ENCODE measurements at places on chromosomes 3 and 15.

DNA sequence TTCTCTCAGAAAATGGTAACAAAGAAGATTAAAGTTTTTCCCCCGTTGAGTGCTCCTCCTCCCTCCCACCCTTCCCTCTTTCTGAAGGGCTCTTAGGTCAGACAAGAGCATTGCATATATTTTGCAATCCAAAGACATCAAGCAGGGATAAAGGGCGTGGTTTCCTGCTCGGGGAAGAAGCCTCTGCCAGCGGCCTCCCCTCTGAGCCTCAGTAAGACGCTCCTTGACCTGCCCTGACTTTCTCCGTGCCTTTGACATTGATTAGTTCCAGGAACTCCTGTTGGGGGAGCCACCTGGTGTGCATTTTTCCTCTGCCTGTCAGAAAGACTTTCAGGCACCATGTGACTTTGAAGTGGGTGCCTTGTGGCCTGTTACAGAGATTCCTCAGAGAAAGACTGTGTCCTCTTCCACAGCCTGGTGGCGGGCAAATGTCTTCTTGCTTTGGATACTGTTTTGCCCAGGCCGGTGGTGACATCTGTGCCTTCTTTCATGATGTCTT lies 87.2 kb upstream of the TBL1XR1 start:
- DNase-seq, result peak; percentile 9

DNA sequence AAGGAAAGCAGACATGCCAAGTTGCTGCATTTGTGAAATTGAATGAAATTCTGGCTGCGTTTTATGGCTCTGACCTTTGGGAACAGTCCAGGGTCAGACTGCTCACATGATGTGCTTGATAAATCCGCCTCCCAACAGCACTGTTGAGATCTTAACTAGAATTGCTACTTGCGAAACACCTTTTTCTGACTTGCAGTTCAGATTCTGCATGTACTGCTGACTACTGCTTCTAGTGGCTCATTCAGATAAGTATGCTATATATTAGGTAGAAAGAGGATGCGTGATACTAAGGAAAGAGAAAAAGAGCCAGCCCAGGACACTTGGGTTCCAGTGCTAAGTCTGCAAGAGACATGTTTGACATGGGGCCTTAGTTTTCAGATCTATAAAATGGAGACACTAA lies 129.4 kb downstream of the LPP start:
- DNase-seq, result no peak

DNA sequence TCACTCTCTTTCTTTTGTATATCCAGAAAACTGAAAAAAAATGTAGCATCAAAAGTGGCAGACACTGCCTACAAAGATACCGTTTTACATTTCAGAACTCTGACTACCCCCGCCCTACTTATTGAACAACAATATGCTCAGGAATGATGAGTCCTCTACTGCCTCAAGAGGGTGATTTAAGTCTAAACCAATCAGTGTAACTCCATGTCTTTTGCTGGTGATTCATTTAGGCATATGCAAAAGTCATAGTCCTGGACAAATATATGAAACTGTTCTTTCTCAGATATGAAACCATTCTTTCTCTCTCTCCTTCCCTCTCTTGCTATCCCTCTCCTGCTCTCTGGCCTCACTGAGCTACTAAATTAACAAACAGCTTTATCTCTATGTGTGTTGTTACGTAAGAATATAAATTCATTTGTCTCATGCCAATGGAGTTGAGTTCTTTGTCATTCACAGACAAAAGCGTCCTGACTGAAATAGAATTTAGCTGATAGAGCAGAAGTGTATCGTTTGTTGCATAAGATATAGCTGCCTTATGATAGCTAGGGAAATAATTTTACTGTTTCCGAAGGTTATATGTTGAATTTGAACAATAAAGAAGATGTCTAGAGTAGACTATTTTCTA lies 133.7 kb upstream of the OSTN start:
- no peak for DNase-seq

GRCh38 chr3:10629671-10630040 lies 124.3 kb upstream of the ATP2B2 start:
- DNase-seq, result no peak

DNA sequence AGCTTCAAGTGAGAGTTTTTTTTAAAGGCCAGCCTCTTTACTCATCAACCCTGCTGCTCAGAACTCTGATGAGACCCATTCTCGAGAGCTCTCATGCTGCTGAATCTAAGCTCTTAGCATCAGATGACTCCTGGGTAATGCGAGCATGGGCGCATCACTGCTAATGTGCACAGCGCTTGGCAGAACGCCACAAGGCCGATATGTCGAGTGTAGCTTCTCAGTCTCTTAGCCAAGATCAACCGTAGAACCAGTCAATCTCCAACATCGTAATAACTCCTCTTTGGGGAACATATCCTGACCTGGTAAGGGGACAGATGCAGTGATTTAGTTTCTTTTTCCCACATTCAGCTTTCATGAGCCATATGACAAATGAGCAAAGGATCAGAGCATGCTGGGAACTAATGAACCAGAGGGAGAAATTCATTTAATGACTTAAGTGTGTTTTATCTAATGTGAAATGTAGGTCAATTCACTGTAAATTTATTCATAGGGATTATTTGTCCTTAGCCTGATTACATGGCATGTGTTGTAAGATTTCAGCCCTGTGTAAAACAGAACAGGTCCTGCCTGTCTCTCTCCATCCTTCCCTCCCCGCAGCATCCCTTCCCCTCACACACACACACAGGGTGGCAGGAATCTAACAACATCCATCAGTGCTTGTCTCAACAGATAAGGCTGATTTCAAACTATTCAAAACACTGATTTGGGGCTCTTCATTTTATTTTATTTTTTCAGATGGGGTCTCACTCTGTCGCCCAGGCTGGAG lies 195.4 kb upstream of the C2CD4B start:
- DNase-seq, result no peak

- no peak for DNase-seq
These were observed 423.5 kb downstream of the TUSC7 start for GRCh38 chr3:117133066-117133465.

DNA sequence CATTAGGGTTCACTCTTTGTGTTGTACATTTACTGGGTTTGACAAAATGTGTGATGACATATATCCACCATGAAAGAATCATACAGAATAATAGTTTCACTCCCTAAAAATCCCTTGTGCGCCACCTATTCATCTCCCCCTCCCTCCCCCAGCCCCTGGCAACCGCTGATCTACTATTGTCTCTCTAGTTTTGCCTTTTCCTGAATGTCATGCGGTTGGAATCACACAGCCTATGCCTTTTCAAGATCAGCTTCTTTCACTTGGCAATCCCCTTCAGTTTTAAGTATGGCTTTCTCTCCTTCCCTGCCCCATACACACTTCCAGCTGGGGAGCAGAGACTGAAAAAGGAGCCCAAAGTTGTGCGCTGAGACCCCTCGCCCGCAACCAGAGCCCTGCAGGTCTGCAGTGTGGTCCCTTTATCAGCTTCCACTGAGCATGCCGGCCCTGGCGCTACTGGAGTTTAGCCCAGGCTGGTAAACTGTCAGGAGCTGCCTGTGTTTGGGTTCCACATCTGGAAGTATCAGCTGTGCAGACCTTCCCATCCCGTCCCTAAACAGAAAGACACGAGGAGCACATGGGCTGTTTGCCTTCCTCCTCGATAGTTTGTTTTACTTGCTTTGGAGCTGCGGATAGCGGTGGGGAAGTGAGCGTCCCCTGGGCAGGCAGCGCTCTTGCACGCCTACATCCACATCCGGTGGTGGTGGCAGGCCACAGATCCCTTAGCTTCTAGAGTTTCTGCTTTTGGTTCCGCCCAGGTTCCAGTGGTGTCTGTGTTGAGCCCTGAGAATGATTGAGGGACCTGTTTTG lies 12.3 kb downstream of the BOC start:
- DNase-seq, result peak; percentile 36

DNA sequence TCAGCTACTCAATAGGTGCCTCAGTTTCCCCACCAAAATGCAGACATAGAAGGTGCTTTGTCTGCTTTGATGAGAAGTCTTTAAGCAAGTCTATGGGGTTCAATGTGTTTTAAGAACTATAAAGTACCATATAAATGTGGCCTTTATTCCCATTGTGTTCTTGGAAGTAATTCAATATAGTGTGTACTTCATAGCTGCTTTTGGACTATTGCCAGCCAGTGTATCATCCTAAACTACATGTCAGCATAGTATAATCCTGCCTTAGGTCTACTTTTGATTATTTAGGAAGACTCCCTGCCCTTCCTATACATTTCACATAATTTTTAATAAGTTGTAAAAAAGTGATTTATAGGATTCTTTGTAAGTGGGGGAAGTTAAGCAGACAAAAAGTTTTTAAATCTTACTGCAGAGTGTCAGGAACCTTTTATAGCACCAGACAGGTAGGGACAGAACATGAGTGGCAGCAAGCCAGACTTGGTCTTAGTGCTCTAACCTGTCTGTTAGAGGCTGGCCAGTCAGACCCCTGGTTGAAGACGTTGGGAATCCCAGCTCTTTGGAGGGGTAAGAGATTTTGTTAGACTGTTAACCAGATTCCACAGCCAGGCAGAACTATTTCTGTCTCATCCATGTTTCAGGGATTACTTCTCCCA lies 48.4 kb downstream of the MLH1 start:
- no peak for DNase-seq

- no peak for DNase-seq
These were observed 146.3 kb upstream of the CTDSPL start for GRCh38 chr3:37715358-37715757.

DNA sequence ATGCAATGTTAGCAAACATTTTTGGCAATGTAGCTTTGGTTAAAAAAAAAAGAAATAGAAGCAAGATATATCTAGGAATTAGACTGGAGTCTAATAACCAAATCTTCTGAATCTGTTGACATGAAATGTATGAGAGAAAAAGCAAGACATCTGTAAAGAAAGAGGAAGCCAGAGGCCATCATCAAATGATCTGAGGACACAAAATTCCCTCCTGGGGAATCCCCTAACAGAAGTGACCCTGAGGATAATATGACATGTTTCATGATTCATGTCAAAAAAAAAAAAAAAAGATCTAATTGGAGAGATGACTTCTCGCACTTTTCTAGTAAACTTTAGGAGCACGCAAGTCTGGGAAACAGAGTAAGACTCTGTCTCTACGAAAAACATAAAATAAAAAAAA lies 70.9 kb downstream of the IMPG2 start:
- no peak for DNase-seq
